ENCODE measurements at places on chromosomes 1 and 21. TPM values are rescaled to one million over a fixed set of nuclear protein-coding genes. Genes with fewer than 3 reads are reported as not detected.

- H3K27ac ChIP-seq, result peak overlapping the region; percentile 98
- no peak for DNase-seq
- H3K4me3 ChIP-seq, result peak overlapping the region; percentile 100
- peaks cover 25% of the 10 kb centered on the region for H3K36me3 ChIP-seq
Measured at GRCh38 chr1:231337043-231337471, 595 bp downstream of the EXOC8 start.

- H3K4me3 ChIP-seq, result peak overlapping the region; percentile 89
- DNase-seq, result peak; percentile 65
- peaks cover 8% of the 10 kb centered on the region for H3K27me3 ChIP-seq
- H3K27ac ChIP-seq, result peak overlapping the region; percentile 85
Measured at GRCh38 chr1:87329051-87329525, 408 bp downstream of the LMO4 start.

DNA sequence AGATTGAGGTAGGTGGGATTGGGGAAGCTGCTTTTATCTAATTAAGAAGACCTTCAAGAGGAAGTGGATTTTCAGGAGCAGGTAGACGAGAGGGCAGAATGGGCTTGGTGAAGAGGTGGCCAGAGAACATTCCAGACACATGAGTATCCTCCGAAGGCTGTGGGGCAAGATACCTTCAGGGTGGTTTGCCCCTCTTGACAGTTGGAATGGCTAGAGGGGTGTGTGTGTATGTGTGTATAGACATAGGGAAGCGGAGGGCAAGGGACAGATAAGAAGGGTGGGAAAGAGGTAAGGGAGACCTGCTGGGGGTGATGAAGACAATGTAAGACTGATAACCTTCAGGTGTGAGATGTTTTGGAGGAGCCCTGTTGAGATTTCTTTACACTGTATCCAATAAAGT, 46.8 kb upstream of the TSPAN2 start:
- peaks cover 14% of the 10 kb centered on the region for H3K27me3 ChIP-seq
- H3K27ac ChIP-seq, result no peak overlapping the region
- H3K36me3 ChIP-seq, result no peaks in the 10 kb centered on the region
- peaks cover 4% of the 10 kb centered on the region for H3K4me1 ChIP-seq
- DNase-seq, result no peak
- no peak overlapping the region for H3K4me3 ChIP-seq

GRCh38 chr1:28359592-28360239, 9.8 kb upstream of the PHACTR4 start:
- no peaks in the 10 kb centered on the region for H3K4me1 ChIP-seq
- H3K27me3 ChIP-seq, result no peaks in the 10 kb centered on the region
- H3K27ac ChIP-seq, result no peak overlapping the region
- no peaks in the 10 kb centered on the region for H3K36me3 ChIP-seq
- peak; percentile 84 for DNase-seq

- H3K4me3 ChIP-seq, result peak overlapping the region; percentile 26
- peak overlapping the region; percentile 86 for H3K27ac ChIP-seq
- H3K27me3 ChIP-seq, result peaks cover 5% of the 10 kb centered on the region
Measured at GRCh38 chr1:61271412-61271789, 189.0 kb downstream of the NFIA start.

- no peaks in the 10 kb centered on the region for H3K4me1 ChIP-seq
- peaks cover 13% of the 10 kb centered on the region for H3K27me3 ChIP-seq
- H3K4me3 ChIP-seq, result no peak overlapping the region
- no peak overlapping the region for H3K27ac ChIP-seq
- no peaks in the 10 kb centered on the region for H3K36me3 ChIP-seq
Measured at GRCh38 chr21:41479686-41480085, 28.3 kb downstream of the TMPRSS2 start.

ARHGEF10L gene
- not detected for total RNA-seq

DNA sequence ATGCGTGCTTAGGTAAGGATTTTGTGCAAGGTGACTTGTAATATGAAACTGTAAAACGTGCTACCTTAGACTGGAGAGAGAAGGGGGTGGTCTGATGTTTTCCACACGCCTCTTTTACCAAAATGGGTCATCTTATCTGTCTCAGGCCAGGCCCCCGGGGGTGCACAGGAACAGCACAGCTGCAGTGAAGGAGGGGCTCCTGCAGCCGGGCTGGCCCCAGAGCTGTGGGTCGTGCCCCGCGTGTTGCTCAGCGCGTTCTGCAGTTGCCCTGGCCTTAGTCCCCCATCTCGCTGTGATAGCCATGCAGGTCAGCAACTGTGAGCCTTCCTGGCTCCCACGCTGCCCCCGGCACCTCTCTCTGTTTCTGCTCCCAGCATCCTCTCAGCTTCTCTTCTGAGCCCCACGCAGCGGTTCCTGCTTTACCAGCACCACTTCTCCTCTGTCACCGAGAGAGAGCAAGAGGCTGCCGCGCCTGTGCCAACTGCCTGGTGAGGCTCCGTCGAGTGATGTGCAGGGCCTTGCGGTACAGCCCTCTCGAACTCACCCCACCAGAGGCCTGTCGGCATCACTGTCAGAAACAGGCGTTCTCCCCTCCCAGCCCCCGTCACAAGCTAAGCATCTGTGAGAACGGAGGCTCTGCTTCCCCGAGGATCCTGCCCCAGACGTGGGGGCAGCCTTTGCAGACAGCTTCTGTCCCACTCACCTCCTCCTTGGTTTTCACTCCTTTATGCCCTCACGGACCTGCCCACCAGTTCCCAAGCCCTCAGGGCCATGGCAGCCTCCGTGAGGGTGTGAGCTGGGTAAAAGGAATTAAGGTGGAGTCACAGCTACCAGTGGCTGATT, 73.3 kb downstream of the ADARB1 start:
- no peak overlapping the region for H3K4me3 ChIP-seq
- peaks cover 9% of the 10 kb centered on the region for H3K36me3 ChIP-seq
- no peak overlapping the region for H3K27ac ChIP-seq
- peaks cover 11% of the 10 kb centered on the region for H3K4me1 ChIP-seq
- no peak for DNase-seq
- H3K27me3 ChIP-seq, result no peaks in the 10 kb centered on the region

DNA sequence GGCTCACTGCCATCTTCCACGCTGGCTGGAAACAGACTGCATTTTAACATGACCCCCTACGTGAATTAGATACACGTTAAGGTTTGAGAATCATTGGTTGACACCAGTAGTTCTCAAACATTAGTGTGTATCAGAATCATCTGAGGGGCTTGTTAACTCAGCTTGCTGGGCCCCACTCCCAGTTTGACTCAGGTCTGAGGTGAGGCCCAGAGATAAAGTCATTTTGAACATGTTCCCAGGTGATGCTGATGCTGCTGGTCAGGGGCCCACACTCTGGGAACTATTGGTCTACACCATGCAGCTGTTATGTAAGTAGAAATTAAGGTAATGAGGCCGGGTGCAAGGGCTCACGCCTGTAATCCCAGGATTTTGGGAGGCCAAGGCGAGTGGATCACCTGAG, 1.3 kb downstream of the LSM10 start:
- peaks cover 27% of the 10 kb centered on the region for H3K4me1 ChIP-seq
- H3K27me3 ChIP-seq, result no peaks in the 10 kb centered on the region
- peak overlapping the region; percentile 98 for H3K4me3 ChIP-seq
- peaks cover 19% of the 10 kb centered on the region for H3K36me3 ChIP-seq
- peak overlapping the region; percentile 74 for H3K27ac ChIP-seq

- no peaks in the 10 kb centered on the region for H3K4me1 ChIP-seq
- no peaks in the 10 kb centered on the region for H3K36me3 ChIP-seq
- peaks cover 2% of the 10 kb centered on the region for H3K27me3 ChIP-seq
- H3K4me3 ChIP-seq, result no peak overlapping the region
Measured at GRCh38 chr1:109046671-109047070, 4.8 kb upstream of the WDR47 start.

C2CD4D gene
- total RNA-seq, result 3.9 TPM

- no peak for DNase-seq
- H3K36me3 ChIP-seq, result no peaks in the 10 kb centered on the region
- H3K27ac ChIP-seq, result no peak overlapping the region
- H3K4me3 ChIP-seq, result no peak overlapping the region
- no peaks in the 10 kb centered on the region for H3K4me1 ChIP-seq
Measured at GRCh38 chr1:110094931-110095654, 17.1 kb upstream of the UBL4B start.
